ENCODE measurements at places on chromosomes 12 and 14.

GRCh38 chr12:32344047-32344446 lies 55.3 kb upstream of the FGD4 start:
- no peak for DNase-seq

DNA sequence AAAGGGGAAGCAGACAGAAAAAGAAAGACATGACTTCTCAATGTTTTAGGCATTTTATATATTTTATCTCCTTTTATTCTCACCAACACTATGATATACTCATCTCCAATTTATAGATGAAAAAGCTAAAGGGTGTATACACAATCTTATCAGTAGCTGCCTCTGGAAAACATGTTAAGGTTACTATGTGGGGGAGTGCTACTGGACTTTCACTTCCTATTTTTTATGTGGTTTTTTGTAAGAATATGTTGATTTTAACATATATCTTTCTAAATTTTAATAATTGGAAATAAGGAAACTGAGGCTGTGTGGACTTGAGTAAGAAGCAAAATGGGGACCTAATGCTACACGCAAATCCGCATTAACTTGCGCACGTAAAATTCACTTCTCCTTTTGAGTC lies 99.6 kb upstream of the PDE3A start:
- no peak for DNase-seq

DNA sequence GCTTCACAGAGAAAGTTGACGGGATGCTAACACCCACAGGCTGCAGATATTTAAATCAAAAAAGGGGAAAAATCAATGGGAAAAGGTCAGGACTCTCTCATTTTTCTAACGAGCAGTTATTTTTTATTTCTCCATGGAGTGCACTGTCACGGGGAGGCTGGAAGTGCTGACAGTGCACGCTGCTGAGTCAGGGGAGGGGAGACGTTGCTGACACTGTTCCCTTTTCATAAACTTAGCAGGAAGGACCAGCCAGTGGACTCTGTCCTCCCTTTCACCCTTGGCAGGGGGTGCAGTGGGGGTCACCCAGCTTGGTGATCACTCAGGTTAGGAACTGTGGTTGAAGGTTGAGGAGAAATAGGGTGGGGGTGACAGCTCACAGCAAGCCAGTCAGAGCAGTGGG lies 65.6 kb upstream of the FUT8 start:
- DNase-seq: no peak

DNA sequence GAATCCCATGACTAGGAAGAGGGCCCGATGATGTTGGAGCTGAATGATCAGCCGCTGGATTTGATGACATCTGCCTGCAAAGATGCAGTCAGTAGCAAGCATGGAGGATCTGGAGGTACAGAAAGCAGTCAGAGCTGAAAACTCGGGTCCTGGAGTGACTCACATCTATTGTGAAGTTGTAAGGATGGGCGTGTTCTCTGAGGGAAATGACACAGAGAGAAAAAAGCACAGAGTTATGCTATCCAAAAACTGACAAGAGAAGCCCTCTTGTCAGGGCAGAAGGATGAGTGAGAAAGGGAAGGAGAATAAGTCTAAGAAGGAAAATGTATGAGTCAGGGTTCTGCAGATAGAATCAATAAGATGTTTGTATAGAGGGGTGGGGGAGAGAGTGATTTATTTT lies 380.4 kb upstream of the CCDC196 start:
- no peak for DNase-seq

DNA sequence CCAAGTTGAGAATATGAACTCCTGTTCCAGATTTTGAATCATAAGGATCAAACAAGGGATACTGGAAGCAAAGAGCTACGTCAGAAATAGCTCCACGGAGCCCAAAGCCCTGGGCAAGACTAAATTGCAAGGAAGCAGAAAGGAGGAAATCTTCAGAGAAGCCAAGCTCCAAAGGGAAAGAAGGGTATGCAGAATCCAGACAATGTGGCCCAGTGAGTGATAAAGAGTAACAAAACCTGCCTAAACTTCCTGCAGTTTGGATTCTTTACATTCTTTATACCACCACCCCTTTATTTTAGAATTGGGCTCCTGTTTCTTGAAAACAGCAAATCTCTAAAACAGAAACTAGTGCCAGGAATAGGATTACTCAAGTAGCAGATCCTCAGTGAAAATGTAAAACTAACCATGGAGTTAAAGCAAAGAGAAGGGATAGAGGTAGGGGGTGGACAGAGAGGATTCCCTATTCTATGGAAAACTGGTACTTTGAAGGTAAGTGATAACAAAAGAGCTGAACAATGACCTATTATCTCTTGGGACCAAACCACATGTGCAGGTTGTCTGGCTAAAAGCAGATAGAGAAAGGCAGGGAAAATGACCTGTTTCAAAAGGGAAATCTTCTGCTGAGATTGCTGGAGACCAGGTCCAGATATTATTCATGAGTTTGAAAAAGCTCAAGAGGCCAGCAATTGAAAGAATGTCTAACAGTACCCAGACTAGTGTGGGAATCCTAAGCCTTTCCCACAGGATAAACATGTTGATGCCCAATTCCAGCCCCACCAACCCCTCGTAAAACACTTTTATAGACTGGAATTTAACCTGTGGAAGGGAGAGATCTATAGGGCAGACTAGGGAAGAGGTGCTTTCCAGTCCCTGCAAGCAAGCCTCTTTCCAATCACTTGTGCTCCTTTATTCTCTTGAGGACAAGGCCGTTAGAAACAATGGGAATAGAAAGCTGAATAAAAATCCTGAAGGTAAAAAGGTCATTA lies 24.5 kb downstream of the MBIP start:
- DNase-seq: no peak

DNA sequence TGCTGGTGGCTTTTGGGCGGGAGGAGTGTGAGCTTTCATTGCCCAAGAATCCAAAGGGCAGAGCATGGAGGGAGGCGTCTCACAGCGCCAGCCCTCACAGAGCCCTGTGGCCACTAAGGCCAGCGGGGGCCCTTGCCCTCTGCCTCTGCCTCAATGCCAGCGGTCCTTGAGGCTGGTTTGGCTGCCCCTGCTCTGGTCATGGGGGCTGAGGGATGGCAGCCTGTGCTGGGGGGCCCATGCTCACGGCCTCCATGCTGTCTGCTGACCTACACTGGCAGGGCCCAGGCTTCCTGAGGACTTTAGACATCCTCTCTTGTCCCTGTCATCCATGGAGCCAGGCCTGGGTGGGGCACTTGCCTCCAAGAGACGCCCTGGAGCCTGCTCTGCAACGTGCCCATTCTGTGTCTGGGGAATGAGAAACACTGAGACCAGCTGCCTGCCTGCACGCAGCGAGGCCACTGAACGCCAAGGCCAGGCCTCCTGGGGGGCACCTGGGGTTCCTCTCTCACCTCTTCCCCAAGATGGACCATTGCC lies 143.4 kb downstream of the KIF26A start:
- DNase-seq: no peak

GRCh38 chr12:27511031-27511722 lies 12.8 kb upstream of the PPFIBP1 start:
- no peak for DNase-seq

DNA sequence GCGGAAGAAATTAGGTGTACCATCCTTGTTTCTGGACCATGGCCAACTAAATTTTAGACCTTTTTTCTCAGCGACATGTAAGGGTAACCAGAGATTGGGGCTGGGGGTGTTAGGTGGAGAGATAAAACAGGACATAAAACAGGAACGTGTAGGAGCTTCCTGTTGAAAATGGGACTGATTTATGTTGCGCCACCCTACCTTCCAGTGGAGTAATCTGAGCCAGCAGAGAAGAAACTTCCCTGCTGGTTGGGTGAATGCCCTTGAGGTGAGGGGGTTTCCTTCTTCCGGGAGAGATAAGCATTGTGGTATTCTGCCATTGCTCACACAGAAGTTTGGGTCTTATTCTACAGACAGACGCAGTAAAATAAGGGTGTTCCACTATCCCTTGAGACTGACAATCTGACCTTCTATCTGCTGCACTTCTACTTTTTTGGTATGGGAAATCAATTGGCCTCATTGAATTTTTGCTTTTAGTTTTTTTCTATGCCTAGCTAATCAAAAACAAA lies 417.6 kb downstream of the PCNX1 start:
- peak; percentile 42 for DNase-seq

DNA sequence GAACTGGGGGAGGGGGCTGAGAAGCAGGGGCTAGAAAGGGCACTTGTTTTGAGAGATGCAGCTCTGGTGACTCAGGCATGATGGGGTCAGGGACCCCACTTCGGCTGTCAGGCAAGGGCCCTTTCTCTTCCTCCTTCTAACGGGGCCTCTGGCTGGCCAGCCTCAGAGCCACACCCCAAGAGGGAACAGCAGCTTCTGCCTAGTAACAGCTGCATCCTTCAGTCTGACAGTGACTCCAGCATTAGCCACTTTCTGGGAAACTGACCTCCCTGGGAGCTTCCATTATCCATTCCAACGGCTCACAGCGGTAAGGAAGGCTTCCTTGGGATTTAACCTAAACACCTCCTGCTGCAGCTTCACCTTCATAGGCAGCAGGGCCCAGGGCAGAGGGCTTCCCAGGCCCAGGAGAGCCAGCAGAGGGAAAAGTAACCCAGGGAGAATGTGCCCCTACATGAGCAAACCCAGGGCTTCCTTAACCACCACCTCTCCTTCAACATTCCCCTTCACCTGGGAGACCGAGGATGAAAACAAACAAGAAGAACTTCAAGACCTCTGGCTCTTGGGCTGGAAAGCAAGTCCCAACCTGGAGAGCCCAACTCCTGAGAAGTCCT lies 2.7 kb downstream of the NCKAP5L start:
- DNase-seq: no peak

DNA sequence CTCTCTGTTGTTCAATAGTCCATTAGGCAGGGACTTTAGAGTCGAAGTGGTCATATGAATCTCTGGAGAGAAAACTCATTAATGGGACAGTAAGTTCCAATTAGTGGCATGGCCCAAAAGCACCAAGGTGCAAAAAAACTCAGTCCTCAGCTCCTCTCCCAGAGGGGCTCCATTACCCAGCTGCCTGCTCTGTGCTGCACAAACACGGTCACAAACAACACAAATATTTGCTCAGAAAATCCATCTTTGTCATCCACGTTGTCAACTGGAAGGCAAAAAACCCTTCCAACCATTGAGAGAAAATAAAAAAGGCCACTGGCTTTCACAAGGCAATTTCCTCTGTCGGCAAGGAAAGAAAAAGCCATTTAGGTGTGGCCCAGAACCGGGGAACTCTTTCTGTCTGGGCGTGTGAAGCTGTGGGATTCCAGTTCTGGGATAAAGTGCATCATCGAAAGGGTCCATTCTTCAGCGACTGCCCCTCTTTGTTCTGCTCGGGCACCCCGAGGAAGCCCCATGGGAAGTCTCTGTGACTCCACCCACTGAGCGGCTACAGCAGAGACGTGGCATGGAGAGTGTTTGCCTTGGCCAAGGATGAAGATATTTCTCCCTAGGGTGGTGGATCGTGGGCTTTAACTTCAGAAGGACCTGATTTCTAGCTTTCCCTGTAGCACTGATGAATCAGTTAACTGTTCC lies 137.6 kb downstream of the VRK1 start:
- DNase-seq: no peak

GRCh38 chr12:20040831-20041230 lies 327.5 kb upstream of the PDE3A start:
- no peak for DNase-seq

DNA sequence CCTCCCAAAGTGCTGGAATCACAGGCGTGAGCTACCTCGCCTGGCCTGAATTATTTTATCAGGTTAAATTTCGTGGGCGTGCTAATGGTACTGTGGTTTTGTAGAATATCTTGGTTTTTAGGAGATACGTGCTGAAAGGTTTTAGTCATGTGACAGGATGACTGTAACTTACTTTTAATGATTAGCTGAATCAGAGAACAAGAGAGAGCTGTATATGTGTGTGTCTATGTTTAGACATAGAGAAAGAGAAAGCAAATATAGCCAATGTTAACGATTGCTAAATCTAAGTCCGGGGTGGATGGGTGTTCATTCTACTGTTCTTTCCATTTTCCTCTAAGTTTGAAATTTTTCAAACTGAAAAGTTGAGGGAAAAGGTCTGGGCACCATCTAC lies 9.2 kb upstream of the PNMA1 start:
- no peak for DNase-seq

DNA sequence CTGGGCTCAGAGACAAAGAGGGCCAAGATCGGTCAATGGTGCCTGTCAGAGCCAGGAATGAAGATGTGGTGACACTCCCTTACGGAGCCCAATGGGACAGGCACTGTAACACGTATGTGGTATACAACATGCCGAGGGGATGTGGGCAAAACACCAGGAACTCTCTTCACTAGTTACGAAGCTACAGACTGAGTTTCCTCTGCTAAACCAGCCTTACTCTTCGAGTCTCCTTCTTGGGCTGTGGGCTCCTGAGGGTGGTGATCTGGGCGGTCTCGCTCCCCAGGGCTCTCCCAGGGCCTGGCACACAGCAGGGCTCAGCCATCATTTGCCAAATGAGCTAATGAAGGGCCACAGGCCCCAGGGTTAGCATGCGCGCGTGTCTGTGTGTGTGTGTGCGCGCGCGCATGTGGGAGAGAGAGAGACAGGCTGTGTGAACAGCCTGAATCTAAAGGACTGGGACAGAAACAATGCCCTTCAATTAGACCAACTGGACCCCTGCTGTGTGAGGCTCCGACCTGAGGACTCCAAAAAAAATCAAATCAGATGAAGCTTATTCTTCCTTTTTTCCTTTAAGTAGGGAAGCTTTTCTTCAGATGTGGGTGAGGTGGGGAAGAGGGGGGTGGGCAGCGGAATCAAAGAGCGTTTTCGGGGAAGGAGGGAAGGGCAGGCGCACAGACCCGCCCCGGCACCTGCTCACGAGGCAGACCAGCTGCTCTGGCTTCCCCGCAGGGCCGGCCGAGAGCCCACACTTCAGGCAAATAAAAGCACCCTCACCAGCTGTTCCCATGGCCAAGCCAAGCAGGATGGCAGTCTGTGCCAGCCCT lies 42.5 kb downstream of the CCDC88C start:
- DNase-seq: peak; percentile 55

GRCh38 chr14:70448633-70449340 lies 3.2 kb upstream of the ADAM21 start:
- no peak for DNase-seq

DNA sequence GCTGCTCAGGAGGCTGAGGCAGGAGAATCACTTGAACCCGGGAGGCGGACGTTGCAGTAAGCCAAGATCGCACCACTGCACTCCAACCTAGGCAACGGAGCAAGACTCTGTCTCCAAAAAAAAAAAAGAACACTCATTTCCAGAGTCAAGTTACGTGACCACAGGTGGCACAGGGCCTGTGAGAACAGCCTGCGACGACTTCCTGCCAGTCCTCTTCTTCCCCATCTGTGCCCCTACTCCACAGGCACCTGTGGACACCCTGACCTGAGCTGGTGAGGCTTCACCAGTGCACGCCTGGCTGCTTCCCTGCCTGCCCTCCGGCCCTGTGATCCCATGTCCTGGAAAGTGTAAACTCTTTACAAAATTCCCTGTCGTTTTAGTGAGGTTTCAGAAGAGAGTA lies 77.7 kb downstream of the PPP2R5C start:
- DNase-seq: peak; percentile 61

DNA sequence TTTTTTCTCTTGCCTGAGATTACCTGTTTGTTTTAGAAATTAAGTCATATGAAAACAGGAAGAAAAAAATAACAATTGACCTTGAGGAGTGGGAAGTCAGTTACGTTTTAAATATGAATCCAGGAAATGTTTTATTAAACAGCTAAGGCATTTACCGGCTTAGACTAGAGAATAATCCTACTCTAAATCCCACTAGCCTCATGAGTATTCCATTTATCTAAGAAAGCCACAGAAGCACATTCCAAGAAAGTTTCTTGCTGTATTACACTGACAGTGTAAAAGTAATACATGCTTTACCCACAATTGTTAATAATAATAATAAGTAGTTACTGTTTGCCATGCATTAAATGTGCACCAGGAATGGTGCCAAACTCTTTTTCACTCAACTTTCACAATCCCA lies 90.9 kb downstream of the BMP4 start:
- no peak for DNase-seq

Data from activated CD4-positive, alpha-beta memory T cell treated with anti-CD3 and anti-CD28 coated beads, Interleukin-2, amount 10 ng/mL, durations not matched to agents 7 days and 5 days (primary cell).